ENCODE measurements at places on chromosomes 3 and 15. TPM values are rescaled to one million over a fixed set of nuclear protein-coding genes. Genes with fewer than 3 reads are reported as not detected.
A peak's percentile ranks its signal among the peaks of the same experiment; 100 is the strongest.

Gene TLR9
- total RNA-seq = 0.04 TPM

Gene HIGD2B
- not detected for total RNA-seq

DNA sequence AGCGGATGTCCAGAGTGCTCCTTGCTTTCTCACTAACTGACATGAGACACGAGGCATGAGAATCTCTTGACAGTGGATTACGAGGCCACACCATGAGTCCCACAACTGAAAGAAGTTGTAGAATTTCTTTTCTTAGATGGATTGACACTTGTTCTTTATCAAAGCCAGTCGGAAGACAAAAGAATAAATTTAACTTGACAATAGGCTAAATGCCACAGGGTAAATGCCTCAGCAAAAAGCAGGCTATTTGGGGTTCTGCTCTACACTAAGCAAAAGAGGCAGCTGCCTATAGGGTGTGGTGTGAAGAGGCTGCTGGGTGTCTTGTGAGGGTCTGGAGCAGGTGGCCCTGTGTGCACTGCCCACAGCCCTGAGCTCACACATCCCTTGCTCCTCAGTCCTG lies 135.1 kb upstream of the SEMA6D start:
- no peak for ATAC-seq

DNA sequence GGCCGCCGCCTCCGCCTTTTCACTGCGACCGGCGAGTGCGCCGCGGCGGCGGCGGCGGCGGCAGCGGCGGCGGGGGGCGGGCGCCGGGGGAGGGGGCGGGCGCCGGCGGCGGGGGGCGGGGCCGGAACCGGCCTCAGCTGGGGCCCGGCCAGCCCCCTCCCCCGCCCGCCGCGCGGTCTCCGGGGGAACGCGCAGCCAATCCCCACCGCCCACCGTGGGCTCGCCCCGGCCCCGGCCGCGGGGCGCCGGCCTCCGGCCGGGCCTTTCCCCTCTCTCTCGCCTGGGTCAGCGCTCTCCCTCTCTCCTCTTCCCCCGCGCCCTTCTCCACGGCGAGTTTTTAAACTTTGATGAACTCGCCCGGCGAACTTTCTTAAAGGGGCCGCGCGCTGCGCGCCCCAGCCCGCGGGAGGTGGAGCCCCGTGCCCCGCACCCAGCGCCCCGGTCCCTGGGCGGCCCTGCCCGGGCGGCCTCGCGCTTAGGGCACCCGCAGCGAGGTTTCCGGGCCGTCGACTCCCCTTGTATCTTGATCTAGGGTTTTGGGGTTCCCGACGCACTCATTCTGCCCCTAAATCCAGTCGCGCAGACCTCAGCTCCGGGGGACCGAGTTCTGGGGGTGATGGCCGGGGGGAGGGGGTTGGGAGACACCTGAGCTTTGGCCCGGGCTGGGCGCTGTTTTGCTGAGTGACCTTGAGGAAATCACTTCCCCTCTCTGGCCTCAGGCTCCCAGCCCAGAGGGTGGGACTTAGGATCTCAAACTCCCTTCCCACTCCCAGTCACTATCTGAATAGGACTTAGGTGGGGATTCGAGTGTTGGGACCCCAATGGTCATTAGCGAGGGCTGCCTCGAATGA lies at the start of gene RBPMS2:
TSS of gene RBPMS2 (minus strand) at position 39 of the 851 bp plus-strand sequence. CDS start 270 bp downstream, outside the sequence.
- ATAC-seq = no peak

- ATAC-seq = peak; percentile 25
Measured at GRCh38 chr15:83845230-83845629, 191.3 kb downstream of the ADAMTSL3 start.

Data from esophagus mucosa (tissue), 1 donor.